Stimulated activated CD8-positive, alpha-beta memory T cell treated with anti-CD3 and anti-CD28 coated beads, Interleukin-4, amount 100 ng/mL, for 4 hours (primary cell): ENCODE measurements at places on chromosomes 6 and 20.

DNA sequence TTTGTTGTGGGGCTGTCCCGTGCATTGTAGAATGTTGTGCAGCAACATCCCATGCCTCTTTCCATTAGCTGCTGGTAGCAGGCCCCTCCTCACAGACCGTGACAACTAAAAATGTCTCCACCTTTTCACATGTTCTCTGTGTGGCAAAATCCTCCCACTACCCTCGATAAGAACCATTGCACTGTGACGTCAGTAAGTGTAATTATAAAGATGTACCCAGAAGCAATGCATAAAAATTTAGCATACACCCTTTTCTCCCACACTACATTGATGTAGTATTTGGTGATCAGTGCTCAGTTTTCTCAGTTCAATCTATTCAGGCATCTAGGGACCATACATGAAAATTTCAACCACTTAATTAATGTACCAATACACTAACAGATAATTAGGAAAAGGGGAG is 389.9 kb downstream of the DOK5 start:
- no peak for DNase-seq

DNA sequence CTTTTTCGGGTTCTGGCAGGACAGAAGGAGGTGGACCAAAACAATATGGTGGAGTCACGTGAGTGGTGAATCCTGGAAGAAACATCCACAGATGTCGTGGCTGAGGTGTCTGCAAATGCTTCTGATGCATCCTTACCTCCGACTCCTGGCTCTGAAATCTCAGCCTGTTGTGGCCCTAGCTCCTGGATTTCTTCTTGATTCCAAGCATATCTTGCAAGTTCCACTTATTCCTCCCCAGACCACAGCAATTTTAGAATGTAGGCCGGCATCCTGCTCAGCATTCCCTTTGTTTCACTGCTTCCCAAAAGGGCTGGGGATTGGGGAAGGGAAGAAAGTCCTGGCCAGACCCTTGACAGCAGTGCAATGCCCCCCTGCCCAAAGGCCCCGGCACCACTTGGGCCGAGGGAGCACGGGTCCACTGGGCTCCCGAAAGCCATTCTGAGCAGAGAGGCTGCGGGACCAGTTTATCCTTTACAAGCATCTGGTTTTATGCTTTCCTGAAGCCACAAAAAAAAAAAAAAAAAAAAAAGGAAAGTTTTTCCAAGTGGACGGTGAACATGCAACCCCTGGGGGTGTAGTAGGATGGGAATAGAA is 200.9 kb upstream of the RNF24 start:
- no peak for DNase-seq

- no peak for DNase-seq
Measured at GRCh38 chr20:61220131-61220530, 31.9 kb upstream of the CDH4 start.

GRCh38 chr20:7151676-7152470 is 384.4 kb downstream of the BMP2 start:
- DNase-seq, result no peak

GRCh38 chr6:24566020-24566767 is 71.4 kb downstream of the ALDH5A1 start:
- DNase-seq, result no peak

DNA sequence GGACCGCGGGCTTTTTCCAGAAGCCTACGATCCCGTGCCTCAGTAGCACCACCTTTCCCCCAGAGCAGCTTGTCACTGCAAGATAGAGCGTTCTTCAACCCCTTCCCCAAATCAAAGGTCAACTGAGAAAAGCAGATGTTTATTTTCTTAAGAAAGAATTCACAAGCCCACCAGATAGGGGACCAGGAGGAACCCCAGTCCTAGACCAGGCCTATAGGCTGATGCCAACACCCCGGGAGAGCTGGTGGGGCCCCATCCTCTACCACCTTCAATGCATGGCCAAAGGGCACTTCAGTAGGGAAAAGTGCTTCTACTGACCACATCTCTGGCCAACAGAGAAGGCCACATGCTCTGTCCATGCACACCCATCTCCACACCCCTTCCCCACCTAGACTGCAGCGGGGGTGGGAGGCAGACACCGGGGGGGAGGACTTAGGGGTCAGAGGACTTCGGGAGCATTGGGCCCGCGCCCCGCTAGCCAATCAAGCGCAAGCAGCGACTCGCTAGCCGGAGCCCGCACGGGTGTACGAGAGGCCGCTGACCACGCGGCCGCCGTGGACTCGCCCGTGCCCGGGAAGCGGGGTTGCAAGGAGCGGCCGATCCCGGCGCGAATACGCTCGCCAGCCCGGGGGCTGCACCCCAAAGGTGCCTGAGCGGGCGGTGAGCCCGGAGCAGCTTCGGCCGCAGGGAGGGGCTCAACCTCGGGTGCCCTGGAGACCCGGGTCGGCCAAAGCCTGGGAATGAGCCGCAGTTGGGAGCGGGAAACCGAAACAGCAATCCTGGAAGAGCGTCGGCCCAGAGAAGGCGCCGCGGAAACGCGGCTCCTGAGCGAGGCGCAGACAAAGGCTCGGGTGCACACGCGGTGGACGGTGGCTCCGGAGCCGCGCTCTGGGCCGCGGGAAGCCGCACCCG is 2.8 kb downstream of the PDE10A start:
- no peak for DNase-seq

- no peak for DNase-seq
Measured at GRCh38 chr6:78599526-78599925, 267.8 kb upstream of the IRAK1BP1 start.

GRCh38 chr6:16355238-16355637 is 116.9 kb downstream of the GMPR start:
- no peak for DNase-seq

GRCh38 chr6:25442898-25443297 is 163.7 kb downstream of the CARMIL1 start:
- DNase-seq, result no peak

- no peak for DNase-seq
Measured at GRCh38 chr6:41462033-41462432, 84.1 kb upstream of the FOXP4 start.

DNA sequence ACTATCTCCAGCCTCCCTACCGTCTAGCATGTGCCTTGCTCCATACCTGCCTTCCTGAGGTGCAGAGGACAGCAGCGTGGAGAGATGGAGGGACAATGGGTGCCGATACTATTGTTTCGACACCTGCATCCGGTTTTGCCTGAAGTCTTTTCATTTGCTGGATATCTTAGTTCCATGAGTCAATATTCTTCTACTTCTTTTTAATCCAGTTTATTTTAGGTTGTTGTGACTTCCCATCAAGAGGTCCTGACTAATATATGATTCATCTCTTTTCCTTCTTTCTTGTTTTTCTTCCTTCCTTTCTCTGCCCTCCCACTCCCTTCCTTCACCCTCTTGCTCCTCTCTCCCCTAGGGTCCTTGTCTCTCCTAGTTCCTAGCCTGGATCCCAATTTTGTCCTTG is 91.4 kb downstream of the CDH26 start:
- no peak for DNase-seq

DNA sequence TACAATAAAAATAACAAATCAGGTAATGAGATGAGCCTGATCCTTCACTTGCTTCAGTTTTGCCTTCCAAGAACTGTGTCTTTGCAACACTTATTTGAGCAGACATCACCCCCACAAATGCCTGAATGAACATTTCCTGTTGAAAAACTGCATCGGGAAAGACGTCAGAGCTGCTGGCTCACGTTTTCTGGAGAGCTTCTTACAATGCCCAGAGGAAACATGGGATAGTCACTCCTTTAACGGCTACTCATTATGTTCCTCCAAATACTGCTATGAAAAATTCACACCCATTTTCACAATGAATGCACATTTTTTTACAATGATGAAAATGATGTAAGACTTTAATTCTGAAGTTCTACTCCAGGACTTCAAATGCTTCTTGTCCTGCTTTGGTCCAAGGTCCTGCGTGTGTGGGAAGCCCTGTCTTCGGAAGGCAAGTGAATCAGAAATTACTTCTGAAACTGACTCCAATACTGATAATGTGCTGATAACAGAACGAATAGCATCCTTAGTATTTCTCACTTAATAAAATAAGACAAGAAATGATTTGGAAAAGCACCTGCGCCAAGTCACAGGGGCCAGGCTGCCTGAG is 238.0 kb downstream of the ANKRD60 start:
- DNase-seq, result no peak

GRCh38 chr20:23569570-23569969 is 1.3 kb upstream of the CST9L start:
- DNase-seq, result no peak

DNA sequence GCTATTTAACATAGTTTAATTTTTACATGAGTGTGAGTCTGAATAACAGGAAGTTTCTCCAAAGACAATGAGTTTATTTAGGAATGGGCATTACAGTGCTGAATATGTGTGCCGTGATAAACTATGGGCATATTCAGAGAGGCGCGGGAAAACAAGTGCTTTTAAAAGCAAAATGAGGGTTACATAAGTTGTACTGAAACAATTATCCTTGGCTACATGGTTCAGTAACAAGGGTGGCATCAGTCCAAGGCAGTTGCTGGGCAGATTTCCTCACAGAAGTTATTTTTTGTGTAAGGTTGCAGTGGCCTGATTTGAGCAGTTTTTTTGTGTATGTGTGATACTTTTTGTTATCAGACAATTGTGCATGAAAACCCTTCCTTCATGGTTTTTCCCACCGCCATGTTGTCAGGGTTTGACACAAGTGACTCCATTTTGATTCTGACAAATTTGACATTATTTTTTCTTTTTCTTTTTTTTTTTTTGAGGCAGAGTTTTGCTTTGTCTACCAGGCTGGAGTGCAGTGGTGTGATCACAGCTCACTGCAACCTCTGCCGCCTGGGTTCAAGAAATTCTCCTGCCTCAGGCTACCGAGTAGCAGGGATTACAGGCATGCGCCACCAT is 22.3 kb upstream of the PXDC1 start:
- no peak for DNase-seq

- peak; percentile 24 for DNase-seq
Measured at GRCh38 chr6:170459451-170459850, 93.7 kb downstream of the PSMB1 start.

- DNase-seq, result no peak
Measured at GRCh38 chr20:9353916-9354276, 160.5 kb upstream of the LAMP5 start.

- no peak for DNase-seq
Measured at GRCh38 chr20:38218566-38218885, 42.0 kb downstream of the KIAA1755 start.

DNA sequence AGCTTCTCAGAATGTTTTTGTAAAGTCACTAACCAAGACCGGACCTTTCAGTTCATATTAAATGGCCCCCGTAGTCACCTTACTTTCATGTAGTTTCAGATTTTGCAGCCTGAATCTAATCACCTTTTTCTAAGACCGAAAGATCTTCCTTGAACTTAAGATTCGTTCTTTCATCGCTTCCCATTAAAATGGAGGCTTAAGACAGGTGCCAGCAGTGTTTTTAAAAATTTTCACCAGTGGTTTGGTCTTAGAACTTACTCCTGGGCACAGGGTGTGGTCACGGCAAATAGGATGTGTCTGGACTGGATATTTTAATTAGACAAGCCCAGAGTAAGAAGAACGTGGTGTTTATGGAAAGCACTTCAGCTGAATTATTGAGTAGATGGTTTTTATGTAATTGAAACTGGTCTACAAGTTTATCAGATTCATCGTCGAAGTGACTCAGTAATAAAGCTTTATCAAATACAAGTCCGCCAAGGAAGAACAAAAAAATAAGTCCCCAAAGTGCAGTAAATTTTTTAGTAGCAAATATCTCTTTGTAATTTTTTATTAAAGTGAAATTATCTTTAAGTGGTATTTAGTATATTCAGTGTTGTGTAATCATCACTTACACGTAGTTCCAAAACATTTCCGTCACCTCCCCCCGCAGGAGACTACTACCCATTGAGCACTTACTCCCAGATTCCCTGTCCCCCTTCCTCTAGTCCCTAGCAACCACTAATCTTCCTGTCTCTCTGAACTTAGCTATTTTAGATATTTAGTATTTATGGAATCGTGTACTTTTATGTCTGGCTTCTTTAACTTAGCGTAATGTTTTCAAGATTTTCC is 868 bp downstream of the SRSF3 start:
- DNase-seq, result no peak

DNA sequence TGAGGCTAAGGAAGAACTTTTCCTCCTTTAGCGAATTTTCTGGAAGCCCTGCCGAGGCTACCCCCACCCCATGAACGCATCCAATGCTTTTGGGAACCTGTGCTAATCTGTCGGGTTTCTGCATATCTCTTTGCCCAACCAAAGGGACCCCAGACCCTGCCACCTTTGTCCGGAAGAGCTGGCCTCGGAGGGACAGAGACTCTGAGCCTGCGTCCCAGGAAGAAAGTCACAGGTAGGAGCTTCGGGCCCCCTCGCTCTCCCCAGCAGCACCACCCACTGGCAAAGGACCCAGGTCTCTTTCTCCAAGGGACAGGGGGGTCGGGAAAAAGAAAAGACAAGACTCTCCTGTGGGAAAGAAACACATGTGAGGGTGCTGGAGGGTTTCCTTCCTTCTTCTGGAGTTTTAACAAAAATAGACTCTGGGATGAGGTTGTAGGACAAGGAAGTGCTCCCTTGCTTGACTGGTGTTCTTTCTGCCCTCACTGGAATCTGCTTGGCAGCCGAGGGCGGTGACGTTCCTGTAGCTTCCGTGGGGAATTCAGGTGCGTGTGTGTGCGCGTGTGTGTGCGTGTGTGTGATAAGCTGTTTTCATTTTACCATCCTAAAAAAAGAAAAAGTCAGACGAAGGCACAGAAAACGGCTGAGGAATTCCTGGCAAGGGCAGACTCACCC is 16.3 kb upstream of the FOXC1 start:
- no peak for DNase-seq

- DNase-seq, result no peak
Measured at GRCh38 chr6:95209074-95209473, 368.3 kb upstream of the MANEA start.

GRCh38 chr6:113394216-113394615 is 462.9 kb upstream of the MARCKS start:
- no peak for DNase-seq

- no peak for DNase-seq
Measured at GRCh38 chr6:53643481-53643965, 22.0 kb downstream of the KLHL31 start.

GRCh38 chr20:36862857-36863668 is 12.9 kb upstream of the TLDC2 start:
- DNase-seq, result no peak

GRCh38 chr6:40499215-40499614 is 87.9 kb downstream of the LRFN2 start:
- DNase-seq, result no peak

- DNase-seq, result no peak
Measured at GRCh38 chr6:136180704-136181511, 69.2 kb downstream of the MTFR2 start.

DNA sequence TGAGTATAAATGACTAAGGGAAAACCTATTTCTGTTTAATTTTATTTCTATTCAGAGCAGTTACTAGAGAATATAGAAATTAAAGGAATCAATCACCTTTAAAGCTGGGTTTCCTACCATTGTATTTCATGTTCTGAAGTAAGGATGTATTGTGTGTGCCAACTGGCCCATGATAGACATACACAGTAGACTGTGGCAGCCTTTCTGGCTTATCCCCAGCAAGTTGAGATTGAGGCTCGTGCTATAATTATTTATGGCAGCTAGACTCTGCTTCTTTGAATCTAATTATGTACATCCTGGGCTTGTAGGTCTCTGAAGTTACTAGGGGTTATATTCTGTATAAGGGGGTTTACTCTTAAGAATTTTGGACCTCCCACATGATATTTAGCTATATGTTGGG is 44.4 kb downstream of the ZNF292 start:
- no peak for DNase-seq
